Left lung (tissue), 14 donors: ENCODE measurements at places on chromosomes 3 and 15. TPM values are rescaled to one million over a fixed set of nuclear protein-coding genes. Genes with fewer than 3 reads are reported as not detected.

Gene MST1R
- 54.7 TPM for total RNA-seq

DNA sequence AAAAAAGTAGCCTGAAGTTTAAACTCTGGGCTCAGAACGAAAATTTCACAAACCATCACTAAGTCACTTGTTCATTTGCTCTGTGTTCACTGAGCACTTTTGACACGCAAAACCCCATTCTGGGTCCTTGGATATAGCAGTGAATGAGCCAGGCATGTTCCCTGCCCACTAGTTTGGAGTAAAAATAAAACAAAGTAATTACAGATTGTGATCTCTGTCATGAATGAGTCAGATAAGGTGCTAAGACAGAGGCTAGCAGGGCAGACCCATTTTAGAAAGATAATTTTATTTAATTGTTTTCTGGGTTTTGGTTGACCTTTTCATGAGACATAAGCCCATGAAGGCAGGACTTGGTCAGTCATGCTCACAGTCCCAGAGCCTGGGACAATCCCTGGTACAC, 84.1 kb upstream of the ARHGEF3 start:
- DNase-seq = no peak

- DNase-seq = no peak
Measured at GRCh38 chr15:38842226-38842625, 277.6 kb upstream of the RASGRP1 start.

DNA sequence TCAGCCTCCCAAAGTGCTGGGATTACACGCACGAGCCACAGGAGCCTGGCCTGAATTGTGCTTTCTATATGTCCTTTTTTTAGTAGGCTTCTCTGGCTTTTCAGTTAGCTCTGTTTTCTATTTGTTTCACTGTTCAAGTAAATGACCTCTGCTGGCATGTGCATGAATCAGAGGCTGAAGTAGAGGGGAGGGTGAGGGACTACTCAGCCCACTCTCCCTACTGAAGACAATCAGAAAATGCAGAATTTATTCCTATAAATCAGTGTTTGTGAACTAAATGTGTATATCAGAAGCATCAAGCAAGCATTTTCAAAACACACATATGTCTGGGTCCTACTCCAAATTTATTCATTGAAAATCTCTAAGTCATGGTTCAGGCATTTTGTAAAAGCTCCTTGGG, 45.0 kb downstream of the ZMAT3 start:
- DNase-seq = no peak

DNA sequence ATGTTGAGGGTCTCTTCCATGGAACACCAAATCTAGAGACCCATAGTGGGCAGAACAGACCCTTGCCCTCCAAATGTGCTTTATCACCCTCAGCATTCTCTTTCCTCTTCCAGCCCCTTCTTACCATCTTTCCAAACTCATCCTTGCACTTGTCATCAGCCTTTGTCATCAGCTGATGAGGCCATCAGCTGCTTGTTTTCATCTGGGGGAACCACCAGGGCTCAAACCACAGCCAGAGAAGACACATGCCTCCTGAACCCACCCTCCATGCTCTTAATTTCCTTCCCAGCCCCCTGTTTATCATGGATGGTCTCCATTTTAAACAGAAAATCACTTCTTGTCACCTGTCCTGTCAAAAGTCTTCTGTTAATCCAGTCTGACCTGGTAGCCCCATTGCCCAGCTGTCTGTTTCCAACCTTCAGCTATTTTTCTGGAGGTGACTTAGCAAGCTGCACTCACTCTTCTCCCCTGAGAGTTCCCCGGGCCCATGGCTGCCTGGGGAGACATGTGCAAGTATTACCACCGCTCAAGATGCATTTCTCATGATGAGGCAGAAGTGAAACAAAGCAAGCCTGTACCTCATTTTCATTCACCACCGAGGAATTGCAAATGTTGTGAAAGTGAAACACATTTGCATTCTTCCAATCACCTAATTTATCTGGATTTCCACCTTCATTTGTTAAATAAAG, 14.7 kb upstream of the SYNM start:
- DNase-seq = no peak
